Stimulated activated CD8-positive, alpha-beta memory T cell treated with anti-CD3 and anti-CD28 coated beads, Interleukin-4, amount 100 ng/mL, for 4 hours (primary cell): ENCODE measurements at places on chromosomes 5 and 9.

DNA sequence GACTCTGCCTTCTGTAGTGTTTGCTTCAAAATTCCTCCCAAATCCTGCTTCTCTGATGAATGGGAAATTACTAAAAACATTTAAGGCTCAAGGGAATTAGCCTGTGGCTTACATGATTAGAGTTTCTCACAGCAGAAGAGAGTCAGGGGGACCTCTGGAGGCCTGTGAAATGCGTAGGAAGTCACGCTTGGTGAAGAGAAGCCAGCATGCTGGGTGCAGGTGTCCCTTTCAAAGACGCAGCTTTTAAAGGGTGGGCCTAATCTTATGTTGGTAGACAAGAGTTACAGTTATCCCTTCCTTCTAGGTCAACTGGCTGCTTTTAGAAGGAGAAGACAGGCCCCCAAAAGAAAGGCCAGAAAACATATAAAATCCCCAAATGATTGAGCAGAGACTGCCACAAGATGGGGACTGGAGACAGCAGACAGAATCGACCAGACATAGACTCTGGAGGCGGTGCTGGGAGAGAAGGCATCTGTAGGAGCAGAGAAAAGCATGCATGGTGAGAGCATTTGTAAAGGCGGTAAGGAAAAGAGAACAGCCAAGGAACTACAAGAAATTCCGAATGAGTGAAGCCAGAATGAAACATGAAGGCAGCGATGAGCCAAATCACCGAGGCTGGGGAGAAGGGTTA lies 42.3 kb downstream of the B4GALT1 start:
- no peak for DNase-seq

DNA sequence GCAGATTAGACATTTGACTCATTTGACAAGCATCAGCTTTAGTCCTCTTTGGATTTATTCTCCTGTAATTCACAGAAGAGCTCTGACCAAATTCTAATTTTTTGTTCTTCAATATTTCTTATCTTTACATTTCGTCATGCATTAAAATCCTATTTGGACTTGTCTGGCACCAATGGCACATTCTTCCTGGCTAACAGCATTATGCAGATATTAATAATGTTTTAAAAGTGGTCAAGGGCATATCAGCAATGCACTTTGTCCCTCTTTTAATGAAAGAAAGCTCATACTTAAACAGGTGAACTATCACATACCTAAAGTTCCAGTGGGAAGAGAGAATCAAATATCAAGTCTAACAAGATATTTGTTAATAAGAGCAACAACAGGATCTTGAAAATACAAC lies 270.4 kb downstream of the ARL15 start:
- no peak for DNase-seq

- DNase-seq = no peak
Measured at GRCh38 chr5:6510132-6510531, 61.5 kb downstream of the UBE2QL1 start.

GRCh38 chr5:60611099-60611740 lies 88.7 kb downstream of the DEPDC1B start:
- DNase-seq = no peak

- DNase-seq = no peak
Measured at GRCh38 chr9:115855458-115856133, 298.0 kb upstream of the PAPPA start.

GRCh38 chr5:1321576-1321975 lies 23.3 kb downstream of the CLPTM1L start:
- DNase-seq = no peak

DNA sequence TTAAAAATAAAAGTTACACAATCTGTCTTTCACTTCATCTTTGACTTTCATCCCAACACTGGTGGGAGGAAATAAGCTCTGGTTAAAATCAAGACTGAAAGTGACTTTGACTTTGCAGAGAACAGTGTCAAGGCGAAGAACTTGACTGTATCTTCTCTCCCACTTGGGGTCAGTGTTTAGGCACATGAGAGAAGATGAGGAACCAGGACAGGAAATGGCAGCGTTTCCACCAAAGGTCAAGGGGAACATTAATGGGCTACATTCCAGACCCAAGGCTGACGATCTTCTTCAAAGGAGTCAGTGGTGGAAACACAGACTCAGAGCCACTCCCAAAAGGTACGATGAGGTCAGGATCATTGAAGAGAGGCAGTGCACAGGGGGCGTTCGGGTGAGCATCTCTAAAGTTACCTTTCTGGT lies 409.5 kb downstream of the ARHGEF28 start:
- DNase-seq = no peak

DNA sequence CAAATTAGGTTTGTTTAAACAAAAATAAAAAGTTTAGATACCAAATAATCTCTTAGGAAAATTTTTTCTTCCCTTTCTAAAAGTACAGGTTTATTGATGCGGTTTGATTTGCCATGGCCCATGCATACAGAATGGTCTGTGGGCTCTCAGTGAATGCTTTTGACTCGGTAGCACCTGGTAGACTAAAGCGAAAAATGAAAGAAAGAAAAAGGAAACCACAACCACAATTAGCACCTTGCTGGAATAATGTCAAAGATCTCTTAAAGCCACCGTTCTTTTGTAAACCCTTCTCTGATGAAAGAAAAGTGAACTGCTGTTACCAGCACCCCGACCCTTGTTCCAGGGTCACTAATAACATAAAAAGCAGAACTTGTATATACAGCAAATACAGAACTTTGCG lies 157.9 kb downstream of the NFIB start:
- DNase-seq = no peak
